Nucleus accumbens (tissue), 56 donors: ENCODE measurements at places on chromosomes 7 and 10.

GRCh38 chr7:130084037-130084875 lies 13.9 kb downstream of the KLHDC10 start:
- no peak for DNase-seq

GRCh38 chr7:16691241-16691640 lies 45.3 kb downstream of the BZW2 start:
- no peak for DNase-seq

DNA sequence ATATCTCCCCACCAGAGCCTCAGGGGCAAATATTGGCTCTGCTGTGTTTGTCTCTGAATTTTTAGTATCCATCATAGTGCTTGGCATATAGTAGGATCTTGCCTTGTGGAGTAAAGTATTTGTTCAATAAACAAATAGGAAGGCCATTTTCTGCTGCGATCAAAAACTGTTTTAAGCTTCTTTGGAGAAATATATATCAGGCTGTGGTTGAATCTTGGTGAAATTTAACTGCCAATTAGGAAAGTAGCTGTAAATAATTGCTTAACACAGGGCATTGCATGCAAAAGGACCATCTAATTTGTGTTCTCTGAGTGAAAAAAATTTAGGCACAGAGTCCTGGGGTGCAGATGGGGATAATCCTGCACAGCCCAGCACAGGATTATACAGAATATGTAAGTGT lies 15.1 kb downstream of the VCL start:
- DNase-seq: no peak

GRCh38 chr7:32253299-32253698 lies 183.1 kb upstream of the PDE1C start:
- no peak for DNase-seq

DNA sequence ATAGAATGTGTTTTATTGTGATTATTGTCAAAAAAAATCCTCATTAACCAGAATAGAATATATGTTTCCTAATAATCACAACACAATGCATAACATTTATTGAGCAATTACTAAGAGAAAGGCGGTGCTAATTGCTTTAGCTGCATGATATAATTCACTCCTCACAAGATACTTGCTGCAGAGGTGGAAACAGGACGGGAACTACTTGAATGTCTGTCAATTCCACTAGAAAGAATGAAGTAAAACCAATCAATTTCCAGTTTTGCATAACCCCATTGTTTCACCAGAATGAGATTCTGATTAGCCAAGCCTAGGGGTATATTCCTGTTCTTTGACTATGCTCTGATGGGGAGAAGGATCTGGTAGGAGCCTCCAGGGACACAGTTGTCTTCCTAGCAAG lies 239.1 kb upstream of the NRP1 start:
- no peak for DNase-seq

GRCh38 chr7:37107047-37107750 lies 341.5 kb downstream of the ELMO1 start:
- no peak for DNase-seq

DNA sequence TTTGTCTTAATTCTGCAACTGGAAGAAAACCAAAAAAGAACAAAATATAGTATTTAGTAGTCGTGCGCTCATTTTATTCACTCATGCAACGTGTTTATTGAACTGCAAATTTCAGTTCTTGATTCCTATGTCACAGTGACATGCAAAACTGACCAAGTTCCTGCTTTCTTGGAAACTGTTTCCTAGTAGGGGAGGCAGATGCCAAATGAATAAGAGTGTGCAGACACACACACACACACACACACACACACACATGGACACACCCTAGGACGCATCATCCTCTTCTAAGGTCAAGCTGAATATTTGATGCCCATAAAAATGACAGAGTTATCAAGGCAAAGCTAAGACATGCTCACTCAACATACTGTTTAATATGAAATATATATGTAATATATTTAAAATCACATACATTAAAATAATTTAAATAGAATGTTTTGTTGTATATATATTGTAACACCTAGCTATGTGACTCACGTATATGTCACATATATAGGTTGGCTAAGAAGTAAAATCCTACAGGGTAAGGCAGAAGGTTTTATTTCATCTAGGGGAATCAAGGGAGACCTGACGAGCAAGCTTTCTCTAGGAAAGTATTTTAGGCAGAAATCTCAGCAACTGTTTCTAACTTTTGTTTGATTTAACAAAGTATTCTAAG lies 79.6 kb downstream of the SVIL start:
- DNase-seq: no peak

DNA sequence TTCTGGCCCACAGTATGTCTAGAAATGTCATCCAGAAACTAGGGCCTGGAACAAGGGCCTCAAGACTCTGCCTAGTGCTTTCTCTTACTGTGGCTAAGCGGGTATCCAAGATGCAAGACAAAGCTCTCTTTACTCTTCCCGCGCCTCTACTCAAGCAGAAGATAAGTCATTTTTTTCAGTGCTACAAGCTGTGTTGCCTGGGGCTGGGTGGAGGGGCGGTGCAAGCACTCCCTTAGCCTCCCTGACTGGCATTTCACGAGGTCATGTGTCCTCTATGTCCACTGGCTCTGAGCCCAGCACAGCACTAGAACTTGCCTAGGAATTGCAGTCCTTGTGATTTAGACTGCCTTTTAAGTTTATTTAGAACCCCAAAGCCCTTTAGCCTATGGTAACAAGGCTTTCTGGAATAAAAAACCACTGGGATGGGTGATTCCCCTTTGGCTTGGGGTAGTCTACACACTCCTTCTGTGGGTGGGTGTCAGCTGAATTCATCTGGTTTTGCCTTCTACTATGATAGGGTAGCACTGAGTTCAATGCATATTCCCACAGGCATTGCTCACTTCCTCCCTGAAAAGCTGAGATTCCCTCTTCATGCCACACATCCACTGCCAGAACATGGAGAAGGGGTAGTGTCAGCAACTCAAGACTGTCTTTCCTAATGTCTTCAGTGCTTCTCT lies 371.8 kb upstream of the KCND2 start:
- no peak for DNase-seq

DNA sequence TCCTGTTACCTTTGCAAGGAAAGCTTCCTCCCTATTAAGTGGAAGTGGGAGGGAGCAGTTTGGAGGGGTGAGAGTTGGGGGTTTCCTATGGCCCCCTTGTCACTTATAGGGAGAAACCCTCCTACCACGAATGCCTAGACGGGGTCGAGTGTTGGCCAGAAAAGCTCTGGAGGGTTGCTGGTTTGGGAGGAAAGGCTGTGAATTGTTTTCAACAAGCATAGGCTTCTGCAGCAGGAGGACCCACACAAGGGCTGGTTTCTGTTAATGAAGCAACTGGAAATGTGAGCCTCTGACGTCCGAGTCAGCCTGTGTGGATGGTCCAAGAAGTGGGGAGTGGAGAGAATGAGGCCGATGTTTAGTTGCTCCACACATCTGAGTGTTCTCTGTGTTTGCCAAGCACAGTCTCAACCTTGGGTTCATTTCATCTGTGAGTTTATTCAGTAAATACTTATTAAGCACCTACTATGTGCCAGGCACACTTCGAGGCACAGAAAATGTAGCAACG lies 37.3 kb upstream of the LEP start:
- DNase-seq: no peak

GRCh38 chr7:11373546-11374142 lies 400.0 kb downstream of the PHF14 start:
- no peak for DNase-seq

DNA sequence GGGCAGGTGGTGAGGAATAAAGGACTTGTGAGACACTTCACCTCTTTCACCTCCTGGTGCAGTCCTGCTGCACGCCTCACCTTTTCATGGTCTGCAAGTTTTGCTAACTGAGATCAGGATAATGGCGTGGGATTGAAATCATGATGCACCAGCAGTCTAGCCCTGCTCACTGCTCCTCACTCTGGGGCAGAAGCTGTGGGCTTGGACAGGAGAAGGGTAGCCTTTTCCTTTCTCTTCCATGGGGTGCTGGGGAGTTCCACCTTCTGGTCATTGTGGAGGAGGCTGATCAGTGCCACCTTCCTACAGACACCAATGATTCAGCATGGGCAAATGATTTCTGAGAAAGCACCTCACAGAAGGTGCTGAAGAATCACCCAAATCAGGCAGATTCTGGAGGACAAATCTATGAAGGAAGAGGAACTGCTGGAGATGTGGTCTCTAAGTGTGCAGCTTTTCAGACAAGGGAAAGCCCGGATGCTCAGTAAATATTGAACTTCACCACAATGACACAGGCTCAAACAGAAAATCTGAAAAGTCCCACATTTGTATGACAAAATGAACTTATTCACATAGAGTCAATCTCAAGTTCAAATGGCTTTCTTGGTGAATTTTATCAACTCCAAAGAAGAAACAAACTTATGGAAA lies 19.7 kb downstream of the MBL2 start:
- DNase-seq: no peak

- no peak for DNase-seq
Measured at GRCh38 chr7:157177333-157177982, 38.7 kb downstream of the UBE3C start.

- no peak for DNase-seq
Measured at GRCh38 chr10:114518401-114519305, 114.4 kb upstream of the AFAP1L2 start.

GRCh38 chr7:95871075-95871848 lies 98.9 kb downstream of the DYNC1I1 start:
- DNase-seq: no peak

DNA sequence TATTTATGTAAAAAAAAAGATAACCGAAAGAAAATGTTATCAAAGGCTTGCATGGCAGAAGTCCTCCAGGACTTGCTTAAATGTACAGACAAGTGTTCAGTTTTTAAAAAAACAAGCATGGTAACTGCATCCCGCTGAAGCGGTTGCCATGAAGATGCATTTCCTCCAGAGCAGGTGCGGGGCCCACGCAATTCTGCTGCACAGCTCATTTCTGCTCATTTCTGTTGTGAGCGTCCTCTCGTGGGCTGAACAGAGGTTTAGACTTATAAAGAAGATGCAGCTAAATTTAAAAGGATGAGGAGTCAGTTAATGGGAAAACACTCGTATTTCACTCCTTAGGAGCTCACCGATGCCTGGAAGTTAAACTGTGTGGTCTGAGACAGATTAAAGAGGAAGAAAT lies 247.6 kb downstream of the DNAJB6 start:
- DNase-seq: peak; percentile 47

GRCh38 chr10:31618541-31619291 lies 299.7 kb downstream of the ZEB1 start:
- DNase-seq: no peak

DNA sequence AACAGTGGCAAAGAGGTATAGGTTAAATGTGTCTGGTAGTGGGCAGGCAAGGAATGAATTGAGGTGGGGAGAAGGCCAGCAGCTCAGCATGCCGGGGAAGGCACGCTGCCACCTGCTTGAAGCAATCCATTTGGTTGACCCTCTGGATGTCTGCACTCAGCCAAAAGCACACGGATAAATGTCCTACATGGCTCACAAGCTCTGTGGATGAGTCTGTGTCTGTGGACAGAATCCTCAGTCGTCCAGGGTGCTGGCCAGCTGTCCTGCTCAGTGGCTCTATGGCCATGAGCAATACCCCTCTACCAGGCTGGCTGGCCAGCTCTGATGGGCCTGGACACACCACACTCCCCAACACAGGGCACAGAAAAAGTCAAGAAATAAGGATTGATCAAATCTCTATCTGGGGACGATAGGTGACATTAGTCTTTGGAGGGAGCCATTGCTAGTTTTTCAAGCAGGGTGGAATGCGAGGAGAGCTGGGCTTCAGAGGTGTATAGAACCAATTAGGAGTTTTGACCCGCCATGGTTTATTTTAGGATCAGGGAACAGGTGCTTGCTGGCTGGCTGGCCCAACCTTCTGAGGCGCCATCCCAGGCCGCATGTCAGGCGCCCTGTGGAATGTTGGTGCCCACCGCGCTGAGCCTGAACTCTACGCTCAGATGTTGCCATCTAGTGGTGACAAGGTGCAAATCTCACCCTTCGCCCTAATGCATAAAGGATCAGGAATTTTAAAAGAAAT lies 493.4 kb downstream of the TNS3 start:
- peak; percentile 20 for DNase-seq

DNA sequence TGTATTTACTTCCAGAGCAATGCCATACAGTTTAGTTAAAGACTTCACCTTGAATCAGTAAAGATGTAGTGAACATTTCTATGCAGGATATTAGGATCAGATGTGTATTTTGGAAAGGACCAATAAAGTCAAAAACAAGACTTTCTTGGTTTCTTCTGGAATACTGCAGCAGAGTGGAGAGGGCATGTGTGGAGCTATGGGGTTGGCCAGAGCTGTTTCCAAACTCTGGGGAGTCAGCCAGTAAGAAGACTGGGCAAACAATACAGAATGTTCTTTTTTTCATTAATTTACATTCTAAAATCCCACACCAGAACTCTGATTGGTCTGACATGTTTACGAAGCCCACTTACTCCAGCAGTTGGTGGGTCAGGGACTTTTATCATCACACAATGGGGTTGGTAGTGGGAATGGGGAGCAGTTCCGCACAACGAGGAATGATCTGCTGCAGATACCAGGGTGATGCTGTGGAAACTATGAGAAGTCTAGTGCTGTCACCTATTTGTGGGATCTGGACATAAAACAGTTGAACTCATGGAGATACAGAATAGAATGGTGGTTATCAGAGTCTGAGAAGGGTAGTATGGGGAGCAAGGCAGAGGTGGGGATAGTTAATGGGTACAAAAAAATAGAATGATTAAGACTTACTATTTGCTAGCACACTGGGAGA lies 267.7 kb downstream of the MALRD1 start:
- no peak for DNase-seq

DNA sequence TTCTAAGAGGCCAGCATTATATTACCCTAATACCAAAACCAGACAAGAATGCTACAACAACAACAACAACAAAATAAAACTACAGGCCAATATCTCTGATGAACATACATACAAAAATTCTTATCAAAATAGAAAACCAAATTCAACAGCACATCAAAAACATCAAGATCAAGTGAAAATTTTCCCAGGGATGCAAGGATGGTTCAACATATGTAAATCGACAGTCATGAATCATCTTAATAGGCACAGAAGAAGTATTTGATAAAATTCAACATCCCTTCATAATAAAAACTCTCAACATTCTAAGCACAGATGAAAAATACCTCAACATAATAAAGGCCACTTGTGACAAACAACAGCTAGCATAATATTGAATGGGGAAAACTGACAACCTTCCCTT lies 75.3 kb downstream of the JMJD1C start:
- no peak for DNase-seq

GRCh38 chr10:124079864-124080263 lies 13.5 kb downstream of the CHST15 start:
- no peak for DNase-seq

DNA sequence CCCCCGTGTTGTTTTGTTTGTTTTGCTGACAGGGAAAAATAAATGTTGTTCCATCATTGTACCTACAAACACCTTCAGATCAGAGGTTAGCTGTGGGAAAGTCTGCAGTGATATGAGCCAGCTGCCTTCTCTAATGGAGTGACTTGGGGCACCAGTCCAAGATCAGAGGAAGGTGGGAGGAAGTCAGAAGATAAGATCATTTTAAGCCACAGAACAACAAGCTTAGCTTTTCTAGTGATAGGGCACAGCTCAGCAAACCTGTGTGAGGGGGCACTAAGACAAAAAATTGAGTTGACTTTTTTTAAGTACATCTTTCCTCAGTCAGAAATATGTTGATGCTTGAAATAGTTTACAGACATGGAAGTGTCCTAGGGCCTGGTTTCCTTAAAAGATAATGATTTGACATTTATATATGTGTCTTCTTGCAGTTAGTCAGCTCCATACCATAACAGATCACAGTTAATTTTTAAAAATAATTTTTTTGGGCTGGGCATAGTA lies 240.3 kb upstream of the KAT6B start:
- no peak for DNase-seq

- DNase-seq: peak; percentile 94
Measured at GRCh38 chr10:12129222-12130111, at the start of gene SEC61A2. SEC61A2 (plus strand) TSS chr10:12129677; CDS start chr10:12129788, 111 bp downstream.

- peak; percentile 67 for DNase-seq
Measured at GRCh38 chr7:99380032-99380822, 5.7 kb downstream of the ARPC1B start.
